Kidney (tissue), 22 donors: ENCODE measurements at places on chromosomes 3 and 15. TPM values are rescaled to one million over a fixed set of nuclear protein-coding genes. Genes with fewer than 3 reads are reported as not detected.

The FBLN2 gene
- total RNA-seq, result 43.4 TPM

The TJP1 gene
- total RNA-seq, result 121 TPM

The HTR3E gene
- not detected for total RNA-seq

The GOLGA8O gene
- total RNA-seq, result 2.5 TPM

The PGBD4 gene
- total RNA-seq, result 1.8 TPM

The PPP2R3A gene
- total RNA-seq, result 71.9 TPM

The TMEM266 gene
- 0.72 TPM for total RNA-seq

The GRIP2 gene
- 3.0 TPM for total RNA-seq

The ZPLD1 gene
- total RNA-seq, result 1.2 TPM

The PRSS50 gene
- 0.35 TPM for total RNA-seq

The CSPG4 gene
- 30.7 TPM for total RNA-seq

The SLC38A3 gene
- total RNA-seq, result 1.6 TPM

The CLDN18 gene
- not detected for total RNA-seq

The KCNMB3 gene
- total RNA-seq, result 3.7 TPM

The PIGZ gene
- total RNA-seq, result 3.5 TPM

The NR1D2 gene
- 49.3 TPM for total RNA-seq

The CIDEC gene
- not detected for total RNA-seq

The DAZL gene
- not detected for total RNA-seq

The CERS3 gene
- 0.31 TPM for total RNA-seq

The TMCO5A gene
- not detected for total RNA-seq

The ALAS1 gene
- total RNA-seq, result 42.8 TPM

The ADPGK gene
- total RNA-seq, result 42.5 TPM

The RAMAC gene
- 20.3 TPM for total RNA-seq

The WDR5B gene
- total RNA-seq, result 8.8 TPM

The MAGI1 gene
- 42.8 TPM for total RNA-seq

The GOLGA6L10 gene
- total RNA-seq, result 2.5 TPM

The MRAS gene
- 106 TPM for total RNA-seq

The BDH1 gene
- 21.2 TPM for total RNA-seq

The ACKR4 gene
- 1.0 TPM for total RNA-seq

The CPN2 gene
- total RNA-seq, result 0.72 TPM

The OR5K2 gene
- total RNA-seq, result not detected

The USP19 gene
- 67.2 TPM for total RNA-seq

The PPP1R14D gene
- total RNA-seq, result not detected

The GOLGA6L7 gene
- not detected for total RNA-seq

The SCG5 gene
- total RNA-seq, result 1.3 TPM

The INAFM2 gene
- 21.6 TPM for total RNA-seq

The SCAPER gene
- total RNA-seq, result 39.4 TPM

The TYRO3 gene
- total RNA-seq, result 2.5 TPM

The MESP1 gene
- total RNA-seq, result 2.1 TPM

The ISLR gene
- total RNA-seq, result 30.2 TPM

The ITIH1 gene
- 0.22 TPM for total RNA-seq

The TEX264 gene
- 68.0 TPM for total RNA-seq

The RBP2 gene
- total RNA-seq, result not detected

The SLC28A1 gene
- 12.8 TPM for total RNA-seq

The SPINK8 gene
- total RNA-seq, result not detected

The ARPIN gene
- 28.2 TPM for total RNA-seq
